ENCODE measurements at places on chromosomes 5 and 9.

DNA sequence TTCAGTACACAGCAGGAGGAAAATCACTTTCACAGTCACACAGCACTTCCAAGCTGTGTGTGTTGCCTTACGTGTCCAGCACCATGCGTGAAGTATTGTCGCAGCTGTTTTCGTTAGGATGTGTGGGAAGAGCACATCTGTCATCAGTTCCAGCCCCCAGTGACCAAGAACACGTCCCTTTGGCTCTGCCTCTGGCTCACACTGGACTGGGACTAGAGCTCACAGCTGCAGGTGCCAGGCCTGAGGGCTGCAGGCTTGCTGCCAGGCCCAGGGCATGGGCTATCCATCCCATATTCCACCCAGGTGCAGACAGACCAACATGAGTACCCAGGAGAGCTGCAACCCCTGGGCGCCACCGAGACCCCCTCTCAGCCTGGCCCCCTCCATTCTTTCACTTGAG lies 60.5 kb upstream of the ANKRD33B start:
- no peak for DNase-seq

- DNase-seq = no peak
These were observed 567.9 kb downstream of the CCDC171 start for GRCh38 chr9:16120727-16121126.

DNA sequence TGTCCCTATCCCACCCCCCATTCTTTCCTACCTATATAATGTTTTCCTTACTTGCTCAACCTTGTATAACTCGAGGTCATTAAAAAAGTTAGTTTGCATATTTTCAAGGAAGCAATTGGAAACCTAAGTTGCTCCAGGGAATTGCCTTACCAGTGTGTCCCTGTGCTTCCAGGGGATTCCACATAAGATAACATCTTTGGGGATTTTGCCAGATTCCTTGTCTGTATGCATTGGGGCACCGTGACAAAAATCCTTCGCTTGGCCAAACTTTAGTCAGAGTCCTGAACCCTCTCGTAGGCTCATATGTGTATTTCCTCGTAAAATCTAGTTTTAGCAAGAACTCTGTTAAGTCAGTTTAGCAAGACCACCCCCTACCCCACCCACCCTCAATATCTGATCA lies 14.7 kb upstream of the OSMR start:
- DNase-seq = no peak

- DNase-seq = no peak
These were observed 88.6 kb upstream of the GABRP start for GRCh38 chr5:170694911-170695310.

GRCh38 chr5:18023275-18023674 lies 389.0 kb downstream of the TAF11L14 start:
- DNase-seq = no peak

- DNase-seq = no peak
These were observed 116.3 kb downstream of the CNTLN start for GRCh38 chr9:17251100-17251499.

DNA sequence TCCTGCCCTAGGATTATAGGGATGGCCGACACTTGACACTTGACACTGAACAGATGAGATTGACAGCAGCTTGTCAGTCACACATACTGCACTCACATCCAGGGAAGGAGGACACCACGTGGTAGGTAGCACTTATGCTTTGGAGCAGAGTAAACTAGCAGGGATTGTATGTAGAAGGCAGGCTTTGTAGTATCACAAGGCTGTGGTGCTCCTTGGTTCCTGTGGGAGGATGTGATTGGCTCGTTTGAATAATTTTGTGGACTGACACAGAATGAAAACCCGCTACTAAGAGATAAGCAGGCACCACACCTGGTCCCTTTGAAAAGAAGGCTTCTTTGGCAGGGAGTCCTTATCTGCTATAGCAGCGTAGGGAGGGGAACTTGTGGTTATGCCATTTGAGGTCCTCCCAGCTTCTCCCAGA lies 63.6 kb upstream of the IL12B start:
- no peak for DNase-seq

GRCh38 chr5:7825630-7826029 lies 25.3 kb downstream of the CFAP90 start:
- DNase-seq = no peak

- DNase-seq = no peak
These were observed 16.7 kb downstream of the CEP78 start for GRCh38 chr9:78252616-78253015.

- no peak for DNase-seq
These were observed 9.9 kb upstream of the NINJ1 start for GRCh38 chr9:93143830-93144530.

GRCh38 chr5:123483446-123484077 lies 28.4 kb upstream of the CSNK1G3 start:
- DNase-seq = no peak

DNA sequence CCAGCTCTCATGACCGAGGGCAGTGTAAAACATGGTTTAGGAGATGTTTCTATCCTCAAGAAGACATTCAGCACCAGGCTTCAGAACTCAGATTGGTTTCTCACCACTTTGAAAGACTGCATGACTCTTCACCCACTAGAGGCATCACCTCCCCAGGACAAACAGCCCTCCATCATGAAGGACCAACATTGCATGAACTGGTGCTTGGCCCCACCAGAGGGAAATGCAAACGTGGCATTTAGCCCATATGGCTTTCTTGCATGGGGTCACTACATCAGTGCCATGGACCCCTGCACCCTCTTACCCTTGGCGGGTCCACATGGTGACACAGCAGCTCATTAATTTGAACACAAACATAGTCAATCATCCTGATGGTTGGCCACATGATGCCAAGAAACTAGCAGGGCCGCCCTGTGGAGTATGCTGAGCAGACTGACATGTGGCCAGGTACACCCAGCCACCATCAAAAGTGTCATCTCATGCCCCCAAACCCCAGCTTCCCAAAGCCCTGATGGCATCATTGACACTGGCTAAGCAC lies 129.5 kb upstream of the FSTL4 start:
- DNase-seq = no peak

DNA sequence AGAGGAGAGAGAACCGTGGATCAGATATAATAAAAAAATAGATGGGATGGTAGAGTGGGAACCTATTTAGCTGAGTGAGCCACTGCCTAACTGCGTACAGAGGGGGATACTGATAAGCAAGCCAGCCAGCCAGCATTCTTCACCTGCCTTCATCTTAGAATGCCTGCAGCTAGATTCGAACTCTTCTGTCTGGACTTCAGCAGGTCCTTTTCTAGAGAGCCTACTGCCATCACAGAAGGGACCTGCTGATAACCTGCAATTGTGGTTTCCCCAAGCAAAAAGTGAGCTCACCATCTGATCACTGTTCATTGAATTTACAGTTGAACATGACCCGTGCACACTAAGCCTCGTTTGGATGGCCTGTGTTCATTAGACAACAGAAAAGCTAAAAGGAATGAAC lies 109.4 kb downstream of the CDC42SE2 start:
- no peak for DNase-seq
